CD4-positive, alpha-beta T cell treated with Interleukin-6 at 100 ng/mL for 8 hours (primary cell): ENCODE measurements at places on chromosomes 6 and 20.

GRCh38 chr6:26205161-26205624 is 118.0 kb downstream of the HFE start:
- peak; percentile 89 for DNase-seq

DNA sequence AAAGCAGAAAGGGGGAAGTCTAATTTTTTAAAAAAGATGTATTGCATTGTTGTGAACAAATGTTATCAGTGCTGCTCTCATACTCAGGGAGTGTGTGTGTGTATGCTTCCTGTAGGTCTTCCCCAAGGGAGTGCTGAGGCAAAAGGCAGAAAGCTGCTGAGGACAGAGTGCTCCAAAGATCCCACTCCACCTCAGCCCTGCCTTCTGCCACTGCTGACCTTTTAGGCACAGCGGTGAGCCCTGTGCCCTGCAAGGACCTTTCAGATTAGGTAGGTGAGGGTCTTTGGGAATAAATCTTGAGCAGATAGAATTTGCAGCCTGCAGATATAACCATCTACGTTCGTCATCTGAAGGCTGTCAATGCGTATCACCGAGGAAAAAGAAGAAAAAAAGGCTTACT is 756.4 kb upstream of the MMS22L start:
- no peak for DNase-seq

DNA sequence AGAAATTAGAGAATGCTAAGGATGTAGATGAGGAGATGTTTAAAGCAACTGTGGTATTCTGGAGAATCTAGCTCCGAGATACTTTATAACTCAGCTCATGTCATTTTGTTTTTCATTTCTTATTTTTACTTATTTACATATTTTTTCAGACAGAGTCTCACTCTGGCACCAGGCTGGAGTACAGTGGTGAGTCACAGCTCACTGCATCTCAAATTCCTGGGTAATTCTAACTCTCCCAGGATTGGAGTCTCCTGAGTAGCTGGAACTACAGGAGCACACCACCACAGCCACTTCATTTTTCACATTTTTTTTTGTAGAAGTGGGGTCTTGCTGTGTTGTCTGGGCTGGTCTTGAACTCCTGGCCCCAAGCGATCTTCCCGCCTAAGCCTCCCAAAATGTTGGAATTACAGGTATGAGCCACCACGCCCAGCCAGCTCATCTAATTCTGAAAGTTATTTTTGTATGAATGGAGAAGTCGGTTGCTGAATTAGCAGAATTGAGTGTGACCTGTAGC is 94.3 kb upstream of the FAM8A1 start:
- DNase-seq = no peak

DNA sequence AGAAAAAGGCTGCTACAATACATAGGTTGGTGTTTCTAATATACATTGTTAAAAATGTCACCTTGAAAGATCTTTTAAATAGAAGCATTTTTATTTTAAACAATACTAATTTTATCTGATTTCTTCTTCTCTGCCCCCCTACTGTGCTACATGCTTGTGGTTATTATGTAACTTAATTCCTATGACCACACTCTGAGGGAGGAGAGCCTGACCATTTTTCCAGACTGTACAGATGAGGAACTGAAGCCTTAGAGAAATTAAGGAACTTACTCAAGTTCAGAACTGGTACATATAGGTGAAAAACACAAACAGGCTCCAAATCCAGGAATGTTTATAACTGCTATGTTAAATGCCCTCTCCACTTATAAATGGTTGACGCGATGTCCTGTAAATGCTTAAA is 43.4 kb upstream of the ARHGAP18 start:
- no peak for DNase-seq

DNA sequence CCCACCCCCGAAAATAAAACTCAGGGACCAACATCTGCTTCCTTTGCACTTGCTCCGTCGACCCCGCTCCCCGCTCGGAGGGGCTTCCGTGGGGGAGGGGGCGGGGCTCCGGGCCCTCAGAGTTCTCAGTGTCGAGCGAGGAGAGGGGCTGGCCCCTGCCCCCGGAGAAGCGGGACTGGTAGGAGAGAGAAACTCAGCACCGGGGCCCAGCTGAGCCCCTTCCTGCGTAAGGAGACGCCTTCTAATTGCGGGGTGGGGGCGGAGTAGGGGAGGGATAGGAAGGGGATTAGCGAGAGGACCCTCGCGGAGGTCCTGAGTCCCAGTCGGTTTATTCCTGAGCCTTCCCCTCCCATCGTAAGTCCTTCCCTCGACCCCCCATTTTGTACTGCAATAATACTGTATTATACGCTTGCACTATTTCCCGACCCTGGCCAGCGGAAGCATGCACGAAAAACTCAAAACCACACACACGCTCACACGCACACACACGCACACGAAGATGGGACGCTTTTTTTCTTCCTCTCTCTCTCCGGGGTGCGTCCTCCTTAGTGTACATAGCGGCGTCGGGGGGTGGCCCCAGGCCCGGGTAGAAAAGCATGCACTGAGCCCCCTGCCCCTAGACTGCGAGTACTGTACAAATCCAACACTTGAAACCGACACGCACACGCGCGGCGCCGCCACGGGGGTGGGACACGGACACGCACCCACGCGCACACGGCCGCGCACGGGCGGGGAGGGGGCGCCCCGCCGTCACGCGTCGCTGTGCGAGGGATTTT is 22.1 kb upstream of the SLC22A7 start:
- DNase-seq = peak; percentile 36

DNA sequence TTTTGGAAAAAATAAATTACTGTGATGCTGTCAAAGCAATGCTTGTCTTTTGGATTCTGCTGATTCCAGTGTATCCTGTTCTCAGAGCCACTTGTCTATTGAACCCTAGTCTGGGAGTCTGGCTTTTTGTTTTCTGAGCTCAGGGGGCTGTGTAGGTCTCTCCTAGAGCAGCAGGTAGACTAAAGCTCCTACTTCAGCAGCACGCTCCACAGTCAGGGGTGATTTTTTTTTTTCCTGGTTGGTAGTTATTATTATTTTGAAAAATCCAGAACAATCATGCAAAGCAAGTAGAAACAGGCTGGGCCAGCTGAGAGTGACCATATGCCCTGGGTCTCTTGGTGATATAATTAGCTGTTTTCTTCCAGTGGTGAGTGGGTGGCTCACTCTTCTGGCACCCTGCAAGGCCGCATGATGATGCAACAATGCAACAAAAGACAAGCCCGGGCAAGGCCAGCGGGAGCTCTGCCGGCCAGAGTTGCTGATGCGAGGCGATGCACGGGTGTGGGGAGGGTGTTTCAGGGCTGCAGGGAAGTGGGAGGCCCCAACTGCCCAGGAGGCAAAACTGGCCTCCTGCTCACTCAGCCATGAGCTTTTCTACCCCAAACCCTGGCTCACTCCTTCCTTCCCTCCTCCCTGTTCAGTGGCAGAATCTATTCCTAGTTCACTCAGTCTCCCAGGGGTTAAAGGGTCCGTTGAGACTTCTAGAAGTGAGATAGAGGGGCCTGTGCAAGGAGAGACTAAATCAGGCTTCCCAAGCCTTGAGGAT is 11.5 kb upstream of the CDKN1A start:
- DNase-seq = no peak

- DNase-seq = no peak
Measured at GRCh38 chr20:16528078-16528477, 45.2 kb downstream of the KIF16B start.

DNA sequence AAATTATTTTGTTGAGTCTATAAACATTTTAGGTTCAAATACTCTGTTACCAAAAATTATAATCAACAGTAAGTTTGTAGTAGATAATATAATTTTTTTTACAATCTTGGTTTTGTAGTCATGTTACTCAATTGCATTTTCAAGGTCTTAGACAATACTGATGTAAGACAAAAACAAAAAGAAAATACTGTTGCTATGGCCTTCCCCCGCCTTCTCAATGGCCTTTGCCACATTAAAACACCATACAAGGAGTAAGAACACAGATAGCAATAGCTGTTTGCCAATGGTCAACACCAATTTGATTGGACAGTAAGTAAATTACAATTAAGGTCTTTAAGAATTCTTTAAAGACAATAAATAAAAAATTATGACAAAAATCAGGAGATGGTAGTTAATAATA is 450.2 kb downstream of the CDC5L start:
- DNase-seq = no peak

DNA sequence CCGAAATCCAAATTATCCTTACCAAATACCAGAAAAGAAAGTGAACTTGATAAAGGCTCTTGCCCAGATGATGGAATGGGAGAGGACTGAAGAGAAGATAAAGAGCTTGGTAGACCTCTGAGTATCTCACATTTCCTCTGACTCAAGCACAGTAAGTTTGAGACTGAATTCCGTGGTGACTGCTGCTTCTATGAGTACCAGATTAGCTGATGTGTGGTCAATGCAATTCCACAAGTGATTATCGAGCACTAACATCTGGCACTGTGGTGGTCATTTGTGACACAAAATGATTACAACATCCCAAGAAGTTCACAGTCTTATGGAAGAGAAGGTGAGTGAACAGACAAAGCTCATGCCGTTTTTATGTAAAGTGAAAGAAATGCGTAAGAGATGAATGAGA is 2.6 kb upstream of the RPS6KA2 start:
- no peak for DNase-seq

DNA sequence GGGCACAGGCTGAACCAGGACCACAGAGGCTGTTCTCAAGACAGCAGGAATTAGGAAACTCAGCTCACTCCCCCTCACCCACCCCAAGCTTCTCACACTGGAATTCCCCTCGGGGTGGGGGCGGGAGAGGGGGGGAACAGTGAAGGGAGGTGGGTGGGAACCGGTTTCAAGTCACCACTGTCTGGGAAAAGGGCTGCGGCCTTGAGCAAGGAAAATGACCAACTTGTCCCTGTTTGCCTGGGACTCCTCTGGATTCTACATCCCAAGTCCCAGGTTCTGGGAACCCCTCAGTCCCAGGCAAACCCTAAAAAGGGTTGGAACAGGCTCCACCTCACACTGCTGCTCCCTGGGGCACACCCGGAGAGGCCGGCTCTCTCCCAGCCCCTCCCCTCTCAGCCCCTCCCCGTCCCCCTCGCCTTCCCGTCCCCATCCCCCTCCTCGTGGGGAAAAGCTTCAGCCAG is 230.7 kb downstream of the TFAP2C start:
- no peak for DNase-seq

GRCh38 chr20:60477958-60478357 is 519.7 kb downstream of the CDH26 start:
- DNase-seq = no peak

DNA sequence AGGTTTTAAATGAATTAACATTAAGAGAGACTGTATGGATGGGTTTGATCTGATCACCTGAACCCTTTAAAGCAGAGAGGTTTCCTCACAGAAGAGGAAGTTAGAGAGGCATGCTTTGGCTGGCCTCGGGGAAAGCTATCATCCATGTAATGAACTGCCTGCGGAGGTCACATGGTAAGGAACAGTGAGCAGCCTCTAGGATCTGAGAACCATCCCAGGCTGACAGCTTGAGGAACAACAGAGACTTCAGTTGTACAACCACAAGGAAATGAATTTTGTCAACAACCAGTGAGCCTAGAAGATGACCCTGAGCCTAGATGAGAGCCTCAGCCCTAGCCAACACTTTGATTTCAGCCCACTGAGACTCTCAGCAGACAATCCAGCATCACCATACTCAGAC is 2.9 kb upstream of the COL21A1 start:
- no peak for DNase-seq
